ENCODE measurements at places on chromosomes 16 and 17. TPM values are rescaled to one million over a fixed set of nuclear protein-coding genes. Genes with fewer than 3 reads are reported as not detected.
A peak's percentile ranks its signal among the peaks of the same experiment; 100 is the strongest.

Gene KRTAP3-2
- 2.3 TPM for total RNA-seq

Gene CIBAR2
- total RNA-seq = not detected

Gene TBC1D3
- total RNA-seq = not detected

Gene BTBD17
- total RNA-seq = not detected

Gene CTRL
- 0.49 TPM for total RNA-seq

Gene QPRT
- 16.1 TPM for total RNA-seq

GRCh38 chr16:84785843-84786581 lies 33.8 kb upstream of the CRISPLD2 start:
- DNase-seq = no peak

- peak; percentile 73 for DNase-seq
Measured at GRCh38 chr16:54239456-54239855, 47.1 kb downstream of the IRX3 start.

- no peak for DNase-seq
Measured at GRCh38 chr16:1036166-1036565, 36.4 kb upstream of the SSTR5 start.

- no peak for DNase-seq
Measured at GRCh38 chr17:41844971-41845370, 7.3 kb downstream of the KLHL10 start.

DNA sequence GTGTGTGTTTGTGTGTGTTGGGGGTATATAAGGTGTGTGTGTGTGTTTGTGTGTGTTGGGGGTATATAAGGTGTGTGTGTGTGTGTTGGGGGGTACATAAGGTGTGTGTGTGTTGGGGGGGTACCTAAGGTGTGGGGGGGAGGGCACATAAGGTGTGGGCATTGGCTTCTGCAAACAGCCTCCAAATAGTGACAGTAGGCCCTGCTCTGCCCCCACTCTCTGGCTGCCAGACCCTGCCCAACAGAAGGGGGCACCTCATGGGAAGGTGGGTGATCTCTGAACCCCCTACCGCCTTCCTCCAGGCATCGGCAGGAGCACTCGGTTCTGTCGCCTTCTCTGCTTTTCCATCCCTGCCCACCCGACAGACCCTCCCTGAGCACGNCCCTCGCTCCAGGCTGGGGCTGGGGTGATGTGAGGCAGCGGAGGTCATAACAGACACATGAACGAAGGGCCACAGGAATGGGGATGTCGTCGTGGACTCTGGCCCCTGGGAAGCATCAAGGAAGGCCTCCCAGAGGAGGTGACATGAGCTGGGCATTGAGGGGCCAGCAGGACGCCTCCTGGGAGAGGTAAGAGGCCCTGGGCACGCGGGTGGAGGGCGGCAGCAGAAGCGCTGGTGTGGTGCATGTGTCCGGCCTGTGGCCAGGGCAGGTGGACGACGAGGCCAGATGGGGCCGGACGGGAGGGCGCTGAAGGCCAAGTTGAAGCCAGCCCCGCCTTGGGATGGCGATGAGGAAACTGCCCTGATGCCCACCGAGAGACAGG lies 136.6 kb upstream of the RPH3AL start:
- no peak for DNase-seq

GRCh38 chr17:56891751-56892150 lies 22.1 kb downstream of the TRIM25 start:
- no peak for DNase-seq

- DNase-seq = no peak
Measured at GRCh38 chr17:77366558-77367245, 225.9 kb downstream of the SEC14L1 start.

DNA sequence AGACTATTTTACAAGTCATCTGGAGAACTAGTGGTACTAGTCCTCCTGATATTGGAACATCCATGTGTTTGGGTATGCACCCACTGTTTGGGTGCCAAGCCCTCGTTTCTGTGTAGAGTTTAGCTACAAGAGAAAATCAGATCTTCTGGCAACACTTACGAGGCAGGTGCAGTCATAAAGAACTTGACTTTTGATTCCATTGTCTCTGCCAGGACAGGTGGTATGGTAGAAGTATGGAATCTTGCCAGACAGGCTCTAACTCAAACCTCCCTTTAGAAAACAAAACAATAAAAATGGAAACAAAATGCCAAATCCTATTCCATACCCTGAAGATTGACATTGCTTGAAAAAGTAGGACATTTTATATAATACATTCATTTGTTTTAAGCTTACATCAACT lies 16.0 kb downstream of the RNF43 start:
- DNase-seq = no peak

DNA sequence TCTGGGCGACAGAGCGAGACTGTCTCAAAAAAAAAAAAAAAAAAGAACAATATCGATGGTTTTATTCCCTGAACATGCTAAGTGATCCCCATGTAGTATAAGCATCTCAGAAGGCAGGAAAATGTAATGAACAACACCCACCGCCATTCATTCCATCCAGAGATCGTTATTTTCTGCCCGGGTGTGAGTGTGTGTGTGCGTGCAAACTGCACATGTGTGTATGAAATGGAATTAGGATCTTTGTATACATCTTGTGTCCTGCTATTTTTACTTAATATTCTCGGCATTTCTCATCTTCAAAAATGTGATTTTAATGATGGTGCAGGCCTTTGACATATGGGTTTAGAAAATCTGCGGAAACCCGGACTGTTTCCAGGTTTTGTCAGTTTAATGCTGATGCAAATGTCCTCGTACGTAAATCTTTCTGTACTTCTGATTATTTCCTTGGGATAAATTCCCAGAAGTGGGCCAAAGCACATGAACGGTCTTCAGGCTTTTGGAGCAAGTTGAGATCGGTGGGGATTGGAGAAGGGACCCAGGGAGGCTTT lies 254.8 kb downstream of the SEC14L1 start:
- DNase-seq = peak; percentile 93

DNA sequence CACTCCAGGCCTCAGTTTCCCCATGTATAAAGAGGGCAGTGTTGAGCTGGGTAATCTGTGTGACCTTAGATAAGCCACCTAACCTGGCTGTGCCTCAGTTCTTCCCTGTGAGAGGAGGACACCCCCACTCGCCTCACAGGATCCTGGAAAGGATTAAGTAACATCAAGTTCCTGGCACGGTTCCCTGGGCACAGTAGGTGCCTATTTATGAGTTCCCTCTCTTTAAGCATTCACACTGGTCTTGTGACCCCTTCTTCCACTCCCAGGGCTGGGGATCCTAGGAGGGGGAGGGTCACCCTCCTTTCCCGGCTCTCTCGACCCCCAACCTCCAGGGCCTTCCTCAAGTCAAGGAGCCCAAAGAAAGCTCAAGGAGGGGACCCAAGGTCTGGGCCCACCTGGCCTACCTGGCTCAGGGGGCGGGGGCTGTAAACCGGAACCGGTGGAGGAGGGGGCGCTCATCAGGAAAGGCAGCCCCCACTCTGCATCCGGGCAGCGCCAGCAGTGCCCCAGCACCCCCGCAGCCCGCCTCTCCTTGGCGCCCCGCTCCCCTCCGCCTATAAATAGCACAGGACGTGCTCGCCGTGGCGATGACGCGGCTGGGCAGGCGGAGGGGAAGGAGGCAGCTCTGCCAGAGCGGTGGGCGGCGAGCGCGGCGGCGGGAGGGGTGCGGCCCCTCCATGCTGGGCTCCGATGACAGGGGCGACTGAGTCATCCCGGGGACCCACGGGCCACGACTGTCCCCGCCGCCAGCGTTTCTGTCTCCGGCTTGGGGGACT lies 9.4 kb downstream of the RPL19 start:
- peak; percentile 24 for DNase-seq

DNA sequence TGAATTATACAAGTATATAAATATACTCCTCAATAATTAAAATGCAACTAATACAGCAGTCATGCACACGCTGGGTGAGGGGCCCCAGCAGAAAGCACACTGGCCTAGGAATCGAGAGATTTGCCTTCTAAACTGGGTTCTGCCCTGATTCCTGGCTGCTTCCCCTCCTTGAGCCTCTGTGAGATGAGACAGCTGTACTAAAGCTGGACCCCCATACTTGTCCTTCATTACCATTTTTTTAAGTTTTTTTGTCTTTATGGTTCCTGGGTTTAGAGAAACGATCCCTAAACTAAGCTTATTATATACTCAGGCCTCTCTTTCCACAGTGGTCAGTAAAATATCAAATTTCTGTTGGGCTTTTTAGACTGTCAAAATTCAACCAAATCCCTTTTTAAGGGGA lies 195.1 kb upstream of the DYNLRB2 start:
- DNase-seq = no peak

Data from skin of body (tissue), 3 donors.